NCI-H1092 (cell line): ENCODE measurements at places on chromosomes 5 and 9.

DNA sequence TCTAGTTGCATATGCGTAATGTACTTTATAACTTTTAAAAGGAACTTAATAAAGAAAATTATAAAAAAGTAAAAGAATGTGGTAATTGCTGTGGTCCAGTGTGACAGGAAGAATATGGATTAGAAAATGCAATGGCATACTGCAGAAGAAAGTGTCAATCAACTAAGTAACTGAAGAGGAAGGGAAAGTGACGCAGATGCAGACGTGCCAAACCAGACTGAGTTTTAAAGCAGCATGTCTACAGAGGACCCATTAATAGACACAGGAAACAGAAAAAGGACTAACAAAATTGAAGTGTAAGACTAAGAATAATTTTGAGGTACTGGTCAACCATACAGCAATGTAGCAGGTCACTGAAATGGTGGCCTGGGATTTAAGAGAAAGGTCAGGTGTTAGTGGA, 73.3 kb downstream of the DPYSL3 start:
- DNase-seq, result no peak

- no peak for DNase-seq
Observed at GRCh38 chr9:125049212-125050049, 93.9 kb downstream of the SCAI start.

- DNase-seq, result no peak
Observed at GRCh38 chr9:123320814-123321213, 35.2 kb upstream of the CRB2 start.

DNA sequence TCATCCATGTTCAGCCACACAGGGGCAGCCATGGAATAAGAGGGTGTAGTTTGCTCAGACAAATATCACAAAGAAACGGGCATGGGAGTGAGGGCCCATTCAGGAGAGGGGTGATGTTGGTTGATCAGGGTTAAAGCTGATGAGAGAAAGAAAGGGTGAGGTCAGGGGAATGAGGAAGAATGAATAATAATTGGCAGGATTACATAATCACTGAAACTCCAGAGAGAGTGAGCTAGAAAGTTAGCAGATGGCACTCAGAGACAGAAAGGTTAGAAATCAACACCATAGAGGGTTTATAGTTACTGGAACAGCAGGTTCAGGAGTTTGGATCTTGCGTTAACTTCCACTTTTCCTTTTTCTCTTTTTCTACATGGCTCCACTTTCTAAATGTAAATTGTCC, 113.9 kb downstream of the TAF11L14 start:
- no peak for DNase-seq

- peak; percentile 12 for DNase-seq
Observed at GRCh38 chr5:139711067-139711905, 63.1 kb downstream of the CXXC5 start.

- DNase-seq, result no peak
Observed at GRCh38 chr5:53323943-53324642, 156.3 kb upstream of the FST start.

DNA sequence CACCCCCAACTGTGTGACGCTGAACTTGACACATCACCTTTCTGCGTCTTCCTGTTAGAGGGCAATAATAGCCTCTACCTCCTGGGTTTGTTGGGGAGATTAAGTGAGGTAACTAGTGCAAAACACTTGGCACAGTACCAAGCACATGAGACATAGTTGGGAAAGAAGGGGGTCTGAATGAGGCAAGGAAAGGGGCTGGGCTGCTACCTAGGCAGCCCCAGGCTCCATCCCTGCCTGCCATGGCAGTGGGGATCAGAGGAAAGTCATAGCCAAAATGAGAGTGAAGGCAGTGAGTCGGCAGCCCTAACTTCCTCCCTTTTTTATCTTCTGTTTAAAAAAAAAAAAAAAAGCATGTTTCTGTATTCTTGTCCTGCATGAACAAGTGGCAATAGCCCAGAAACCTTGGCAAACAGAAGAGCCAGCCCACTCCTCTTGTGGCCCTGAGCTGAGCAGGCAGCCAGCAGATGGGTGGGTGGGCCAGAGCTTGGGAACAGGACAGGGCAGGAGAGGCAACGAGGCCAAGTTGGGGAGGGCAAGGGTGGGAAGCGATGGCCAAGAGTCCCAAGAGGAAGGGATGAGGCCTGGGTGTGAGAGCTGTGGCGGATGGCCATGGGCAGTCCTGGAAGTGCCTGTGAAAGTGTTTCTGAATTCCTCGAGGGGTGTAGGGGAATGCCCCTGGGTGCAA, 11.4 kb downstream of the CAMK2A start:
- no peak for DNase-seq

DNA sequence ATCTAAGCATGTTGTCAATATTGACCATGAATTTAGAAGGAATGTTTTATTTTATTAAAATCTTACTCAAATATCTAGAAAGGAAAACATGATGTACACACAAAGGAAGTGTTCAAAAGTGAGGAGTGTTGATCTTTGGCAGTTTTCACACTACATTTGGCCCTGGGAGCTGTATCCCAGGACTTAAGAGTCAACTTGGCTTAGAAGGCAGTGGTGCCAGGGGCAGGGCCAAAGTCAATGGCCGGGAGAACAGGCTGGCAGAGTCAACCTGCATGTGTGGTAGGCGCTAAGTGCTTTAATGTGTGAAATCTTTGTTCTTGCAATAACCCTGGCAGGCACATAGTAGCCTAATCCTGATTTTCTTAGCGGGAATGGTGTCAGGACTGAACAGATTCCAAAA, 228.4 kb downstream of the TENT4A start:
- no peak for DNase-seq

- DNase-seq, result no peak
Observed at GRCh38 chr9:106218854-106219253, 524.5 kb downstream of the TMEM38B start.
